ENCODE measurements at places on chromosomes 3 and 15.

- peak; percentile 76 for DNase-seq
Observed at GRCh38 chr3:126357295-126358037, at the start of gene KLF15. KLF15 (minus strand) TSS chr3:126357408; CDS start chr3:126352922, 4,486 bp downstream.

GRCh38 chr15:52857937-52858781 is 68.0 kb upstream of the ONECUT1 start:
- DNase-seq, result no peak

DNA sequence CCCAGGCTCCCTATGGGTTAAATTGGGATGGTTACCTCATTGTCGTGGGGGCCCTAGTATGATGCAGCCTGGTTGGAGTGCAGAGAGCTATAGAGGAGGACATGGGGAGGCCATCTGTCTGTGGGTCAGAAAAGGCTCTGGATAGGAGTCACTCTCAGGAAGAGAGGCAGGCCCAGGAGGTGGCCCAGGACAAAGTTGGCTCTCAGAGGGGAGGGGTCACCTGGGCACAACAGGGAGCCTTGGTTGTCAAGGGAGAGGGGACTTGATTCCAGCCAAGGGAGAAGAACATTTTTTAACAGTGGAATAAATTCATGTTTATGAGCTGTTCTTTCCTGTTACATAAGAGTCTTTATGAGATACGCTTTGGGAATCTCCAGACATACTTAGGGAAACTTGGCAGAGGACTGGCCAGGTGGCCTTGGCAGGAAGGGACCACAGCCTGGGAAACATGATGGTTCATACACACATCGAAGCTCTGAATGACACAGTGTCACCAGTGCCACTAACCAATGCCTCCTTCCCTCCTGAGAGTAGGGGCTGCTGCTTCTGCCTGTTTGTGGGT is 27.5 kb upstream of the LCTL start:
- DNase-seq, result no peak

DNA sequence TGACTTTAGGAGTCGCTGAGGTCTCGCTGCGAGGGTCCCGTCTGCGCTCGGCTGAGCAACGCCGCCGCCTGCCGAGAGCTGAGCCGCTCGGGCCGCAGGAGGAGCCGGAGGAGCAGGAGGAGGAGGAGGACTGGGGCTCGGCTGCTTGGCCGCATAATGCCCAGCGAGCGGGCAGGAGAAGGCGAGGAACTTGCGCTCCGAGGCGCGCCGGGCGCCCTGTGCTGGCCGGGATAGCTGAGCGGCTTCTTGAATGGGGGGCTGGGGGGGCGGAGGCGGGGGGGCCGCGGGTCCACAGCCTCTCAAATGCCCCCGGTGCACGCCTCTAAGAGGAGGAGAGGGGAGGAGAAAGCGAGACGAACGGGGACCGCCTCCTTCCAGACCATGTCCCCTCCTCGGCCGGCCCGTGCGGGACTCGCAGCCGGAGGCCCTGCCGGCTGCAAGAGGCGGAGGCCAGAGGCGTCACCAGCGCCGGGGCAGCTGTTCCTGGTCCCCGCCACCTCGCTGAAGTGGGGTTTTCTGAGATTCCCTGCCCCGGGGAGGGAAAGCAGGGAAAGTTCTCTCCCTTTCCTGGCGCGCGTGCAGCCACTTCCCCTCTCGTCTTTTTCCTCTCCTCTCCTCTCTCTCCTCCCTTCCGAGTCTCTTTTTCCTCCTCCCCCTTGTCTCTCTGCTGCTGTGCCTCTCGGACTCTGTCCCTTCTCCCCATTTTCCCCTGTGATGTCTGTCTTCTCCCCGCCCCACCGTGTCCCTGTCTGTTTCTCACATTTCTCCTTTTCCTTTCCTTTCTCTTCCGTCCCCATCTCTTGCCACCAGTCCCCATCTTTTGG is at the start of gene ADAMTS9:
Gene ADAMTS9, minus strand, starts transcription at position 220 of the 824 bp plus-strand sequence. CDS start 343 bp downstream, outside the sequence.
- DNase-seq, result no peak

GRCh38 chr3:38984731-38985130 is 67.0 kb downstream of the SCN11A start:
- no peak for DNase-seq

GRCh38 chr15:94286583-94286982 is 55.2 kb downstream of the MCTP2 start:
- no peak for DNase-seq

GRCh38 chr15:62545467-62546227 is 380.6 kb upstream of the C2CD4B start:
- no peak for DNase-seq

- no peak for DNase-seq
Observed at GRCh38 chr15:54029081-54029480, 50.8 kb downstream of the UNC13C start.

Measured in immature natural killer cell (primary cell).